ENCODE measurements at places on chromosomes 5 and 9.
A peak's percentile ranks its signal among the peaks of the same experiment; 100 is the strongest.

DNA sequence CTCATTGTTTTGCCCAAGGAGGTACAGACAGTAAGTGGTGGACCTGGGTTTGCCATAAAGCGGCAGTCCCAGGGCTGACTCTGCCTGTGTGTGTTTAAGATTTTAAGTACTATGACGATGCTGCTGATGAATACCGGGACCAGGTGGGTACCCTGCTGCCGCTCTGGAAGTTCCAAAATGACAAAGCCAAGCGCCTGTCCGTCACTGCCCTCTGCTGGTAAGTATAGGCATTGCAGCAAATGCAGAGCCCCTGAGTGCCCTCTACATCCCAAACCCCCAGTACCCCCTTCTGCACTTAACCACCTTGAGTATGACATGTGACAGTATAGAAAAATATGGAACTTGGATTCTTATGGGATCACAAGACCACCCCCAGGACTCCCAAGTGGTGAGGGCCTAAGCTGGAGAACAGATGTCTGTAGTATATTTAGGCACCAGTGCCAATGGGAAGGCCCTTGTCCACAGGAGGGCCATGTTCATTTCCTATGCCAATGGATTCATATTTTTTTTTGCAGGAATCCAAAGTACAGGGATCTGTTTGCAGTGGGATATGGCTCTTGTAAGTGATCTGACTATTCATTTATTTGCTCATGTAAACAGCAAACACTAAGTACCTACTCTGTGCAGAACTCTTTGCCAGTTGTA is 22.0 kb downstream of the ENHO start:
- peak; percentile 23 for DNase-seq

DNA sequence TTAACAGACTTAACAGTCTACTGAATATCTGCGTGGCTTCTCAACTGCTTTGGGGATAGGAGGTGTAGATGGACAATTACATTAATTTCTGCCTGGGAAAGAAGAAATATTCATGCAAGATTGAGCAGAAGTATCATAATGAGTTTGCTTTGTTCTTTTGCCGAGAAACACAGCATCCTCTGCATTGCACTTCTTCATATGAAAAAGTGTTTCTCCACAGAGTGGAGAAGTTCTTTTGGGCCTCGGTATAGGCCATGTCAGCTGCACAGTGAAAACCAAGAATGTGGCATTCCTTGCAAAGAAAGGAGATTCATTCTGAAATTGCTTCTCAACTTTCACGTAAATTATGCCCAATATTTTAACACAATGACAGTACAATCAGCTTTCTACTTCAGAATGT is 17.6 kb upstream of the SNX2 start:
- DNase-seq: no peak

GRCh38 chr5:963673-964531 is 44.7 kb upstream of the NKD2 start:
- DNase-seq: no peak

DNA sequence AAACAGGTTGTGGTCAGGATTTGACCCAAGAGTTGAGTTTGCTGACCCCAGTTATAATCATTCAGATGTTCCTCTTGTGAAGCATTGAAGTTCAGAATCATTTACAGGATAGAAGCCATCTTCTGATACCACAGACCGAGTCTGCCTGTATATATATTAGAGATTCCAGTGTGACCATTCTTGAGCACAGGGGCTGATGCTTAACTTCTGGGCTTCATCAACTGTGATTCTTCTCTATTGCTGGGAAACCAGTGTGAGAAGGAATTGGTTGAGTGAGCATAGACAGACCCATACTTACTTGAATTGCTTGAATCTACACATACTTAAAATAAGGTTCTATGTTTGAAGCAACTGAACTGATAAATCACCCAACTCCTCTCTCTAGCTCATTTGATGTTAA is 27.9 kb upstream of the PCAT7 start:
- DNase-seq: no peak

DNA sequence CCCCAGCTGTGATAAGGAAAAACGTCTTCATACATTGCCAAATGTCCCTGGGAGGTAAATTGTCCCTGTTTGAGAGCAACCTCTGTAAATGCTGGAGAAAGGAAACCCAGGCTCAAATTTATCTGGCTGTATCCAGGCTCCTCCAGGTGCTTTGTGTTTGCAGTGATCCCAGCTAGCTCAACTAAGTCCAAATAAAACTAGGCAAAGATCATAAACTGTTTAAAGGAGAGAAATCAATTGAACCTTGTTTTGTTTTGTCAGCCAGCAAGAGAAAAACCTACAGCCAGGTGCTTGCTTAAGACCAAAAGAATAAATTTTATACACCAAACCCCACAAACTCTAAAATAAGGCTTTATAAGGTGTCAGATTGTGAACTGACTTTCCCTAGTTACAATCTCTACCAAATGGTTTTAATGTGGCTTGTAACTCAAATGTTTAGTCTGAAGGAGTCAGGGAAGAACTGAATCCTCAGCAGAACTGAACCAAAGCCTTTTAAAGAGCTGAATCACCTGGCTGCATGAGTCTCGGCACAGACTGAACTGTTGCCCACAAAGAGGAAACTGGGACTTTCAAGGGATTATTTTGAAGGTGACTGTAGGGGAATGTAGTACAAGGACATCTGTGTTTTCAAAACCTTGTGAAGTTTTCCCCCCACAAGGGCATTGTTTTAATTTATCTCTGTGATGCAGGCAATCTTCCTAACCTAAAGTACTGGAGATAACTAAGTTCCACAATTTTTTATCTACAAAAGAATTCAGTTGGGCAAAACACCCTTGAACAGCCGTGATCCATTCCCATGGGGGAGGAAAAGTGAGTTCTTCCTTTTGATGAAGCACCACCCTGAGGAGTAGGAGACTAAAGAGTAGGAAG is 201.7 kb upstream of the TARS1 start:
- DNase-seq: no peak

DNA sequence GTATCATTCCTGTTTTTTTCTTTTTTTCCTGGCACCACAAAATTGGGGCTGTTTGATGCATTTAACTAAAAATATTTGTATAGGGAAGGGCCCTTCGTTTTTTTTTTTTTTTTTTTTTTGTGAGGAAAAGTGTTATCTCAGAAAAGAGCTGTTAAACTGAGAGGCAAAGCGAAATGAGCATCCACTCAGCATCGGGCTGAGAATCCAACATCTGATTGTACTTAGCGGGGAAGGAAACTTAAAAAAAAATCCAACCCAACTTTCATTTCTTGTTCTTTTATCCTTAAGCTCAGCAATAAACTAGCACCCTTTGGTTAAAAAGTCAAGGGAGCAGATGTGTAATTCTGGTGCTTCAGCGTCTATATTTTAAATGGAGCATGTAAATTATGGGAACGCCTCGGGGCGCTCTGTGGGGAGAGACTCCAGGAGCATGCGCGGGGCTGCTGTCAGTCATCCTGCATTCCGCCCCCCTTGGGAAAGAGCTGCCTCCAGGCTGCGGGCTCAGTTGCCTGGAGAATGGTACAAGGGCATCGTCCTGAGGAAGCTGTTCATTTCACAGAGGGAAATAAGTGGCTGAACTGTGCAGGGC is 33.3 kb downstream of the DMRT2 start:
- DNase-seq: no peak

- no peak for DNase-seq
Observed at GRCh38 chr9:75657015-75657414, 233.5 kb upstream of the PCSK5 start.

DNA sequence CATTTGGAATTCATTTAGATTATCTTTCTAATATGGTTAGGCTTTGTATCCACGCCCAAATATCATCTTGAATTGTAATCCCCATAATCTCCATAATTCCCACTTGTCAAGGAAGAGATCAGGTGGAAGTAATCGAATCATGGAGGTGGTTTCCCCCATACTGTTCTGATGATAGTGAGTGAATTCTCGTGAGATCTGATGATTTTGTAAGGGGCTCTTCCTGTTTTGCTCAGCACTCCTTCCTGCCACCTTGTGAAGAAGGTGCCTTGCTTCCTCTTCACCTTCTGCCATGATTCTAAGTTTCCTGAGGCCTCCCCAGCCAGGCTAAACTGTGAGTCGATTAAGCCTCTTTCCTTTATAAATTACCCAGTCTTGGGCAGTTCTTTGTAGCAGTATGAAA is 527.5 kb upstream of the ARRDC3 start:
- no peak for DNase-seq

- DNase-seq: no peak
Observed at GRCh38 chr9:16221366-16221765, 649.1 kb downstream of the BNC2 start.

DNA sequence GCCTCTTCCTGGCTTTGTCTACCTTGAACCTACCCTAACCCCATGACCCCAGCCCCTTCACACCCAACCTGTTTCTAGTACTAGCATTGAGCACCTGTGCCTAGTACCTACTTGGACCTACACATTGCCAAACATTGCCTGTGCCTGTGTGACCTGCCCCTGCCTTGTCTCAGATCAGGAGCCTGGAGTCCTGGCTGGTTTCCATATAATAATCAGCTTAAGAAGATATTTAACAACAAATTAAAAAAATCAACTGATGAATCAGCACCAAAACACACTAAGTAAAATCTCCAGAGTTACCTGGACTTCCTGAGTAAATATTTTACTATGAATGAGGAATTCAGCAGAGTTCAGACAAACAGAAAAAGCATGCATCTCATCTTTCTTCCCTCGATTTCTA is 17.7 kb downstream of the LPAR1 start:
- DNase-seq: no peak

GRCh38 chr9:99130069-99130468 is 25.2 kb downstream of the TGFBR1 start:
- DNase-seq: no peak

DNA sequence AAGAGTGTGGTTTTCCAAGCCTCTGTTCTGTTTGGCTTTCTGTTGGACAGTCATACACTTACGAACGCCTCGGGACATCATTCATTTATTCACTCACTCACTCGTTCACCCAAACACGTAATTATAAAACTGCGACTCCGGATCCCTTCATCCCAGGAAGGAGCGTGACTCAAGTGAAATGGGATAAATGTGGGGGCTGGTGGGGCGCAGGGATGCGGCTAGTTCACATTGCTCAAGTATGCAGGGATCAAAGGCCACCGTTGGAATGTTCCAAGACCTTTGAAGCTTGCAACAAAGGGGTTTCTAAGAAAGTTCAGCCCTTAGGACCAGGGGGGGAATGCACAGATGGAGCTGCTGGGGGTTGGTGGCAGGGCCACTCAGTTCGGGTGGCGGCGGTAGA is 64.2 kb downstream of the CFAP77 start:
- no peak for DNase-seq

DNA sequence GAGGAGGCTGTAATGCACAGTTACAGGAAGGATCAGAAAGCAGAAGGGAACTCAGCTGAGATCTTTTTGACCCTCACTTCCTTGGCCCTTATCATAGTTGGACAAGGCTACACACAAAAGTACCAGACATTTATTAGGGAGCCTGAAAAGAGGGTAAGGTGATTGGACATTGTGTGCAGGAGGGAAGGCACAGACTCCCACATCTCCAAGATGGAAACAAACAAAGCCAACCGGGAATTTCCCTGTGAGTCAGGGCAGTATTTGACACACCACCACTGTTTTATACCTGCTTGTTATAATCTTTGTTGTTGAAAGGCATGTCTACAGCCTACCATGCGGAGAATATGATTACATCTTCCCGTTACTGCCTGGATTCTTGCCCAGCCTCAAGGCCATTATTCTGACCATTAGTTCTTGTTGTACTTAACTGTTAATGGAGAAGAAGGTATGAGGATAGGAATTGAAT is 3.0 kb upstream of the CCNG1 start:
- no peak for DNase-seq

- no peak for DNase-seq
Observed at GRCh38 chr9:95854386-95855020, 21.0 kb upstream of the ERCC6L2 start.

DNA sequence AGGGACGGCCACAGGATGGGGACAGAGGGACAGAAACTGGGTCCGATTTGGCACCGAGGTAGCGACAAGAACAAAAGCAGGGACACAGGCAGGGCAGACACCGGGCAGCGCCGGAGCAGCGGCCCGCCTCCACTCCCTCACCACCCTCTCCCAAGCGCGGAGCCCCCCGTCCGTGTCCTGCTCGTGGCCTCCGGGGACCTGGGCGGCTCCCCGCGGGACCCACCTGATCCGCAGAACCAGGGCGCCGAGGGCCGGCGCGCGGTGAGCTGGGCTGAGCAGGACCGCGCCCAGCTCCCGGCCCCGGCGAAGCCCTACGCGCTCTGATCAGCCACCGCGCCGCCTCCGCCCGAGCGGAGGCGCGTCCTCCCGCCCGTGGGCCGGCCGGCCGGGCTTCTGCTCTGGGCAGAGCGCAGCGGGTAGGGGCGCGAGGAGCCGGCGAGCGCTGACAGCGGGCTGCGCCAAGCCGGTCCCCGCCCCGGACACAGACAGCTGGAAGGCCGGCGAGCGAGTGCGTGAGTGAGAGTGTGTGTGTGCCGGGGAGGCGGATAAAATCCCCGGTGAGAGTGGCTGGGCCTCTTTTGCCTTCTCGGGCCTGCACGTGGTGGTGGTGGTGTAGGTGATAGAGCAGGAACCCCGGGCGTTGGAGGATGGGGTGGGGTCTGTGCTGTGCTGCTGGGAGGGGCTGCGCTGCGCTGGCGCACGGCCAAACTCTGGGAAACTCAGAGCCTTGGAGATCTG is at the start of gene GGTA1:
Gene GGTA1 (minus strand): TSS at position 418 of the 738 bp plus-strand sequence. CDS start 31,922 bp downstream, outside the sequence.
- DNase-seq: no peak

DNA sequence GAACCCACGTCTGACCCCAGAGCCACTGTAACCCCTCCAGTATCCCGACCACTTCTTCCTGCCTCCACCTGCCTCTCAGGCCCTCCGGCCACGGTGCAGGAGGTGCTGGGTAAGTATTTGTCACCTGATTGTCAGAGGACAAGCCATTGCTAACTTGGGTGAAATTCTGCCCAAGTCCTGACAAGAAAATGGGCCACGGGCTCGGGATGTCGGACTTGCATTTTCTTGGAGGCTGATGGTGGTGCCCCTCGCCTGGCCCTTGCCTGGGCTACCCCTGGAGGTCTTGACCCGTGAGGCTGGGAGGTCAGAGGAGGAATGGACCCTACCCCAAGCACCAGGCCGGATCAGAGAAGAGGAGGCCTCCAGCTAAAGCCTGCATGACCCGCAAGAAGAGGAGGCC is 149.7 kb upstream of the COL5A1 start:
- DNase-seq: no peak

DNA sequence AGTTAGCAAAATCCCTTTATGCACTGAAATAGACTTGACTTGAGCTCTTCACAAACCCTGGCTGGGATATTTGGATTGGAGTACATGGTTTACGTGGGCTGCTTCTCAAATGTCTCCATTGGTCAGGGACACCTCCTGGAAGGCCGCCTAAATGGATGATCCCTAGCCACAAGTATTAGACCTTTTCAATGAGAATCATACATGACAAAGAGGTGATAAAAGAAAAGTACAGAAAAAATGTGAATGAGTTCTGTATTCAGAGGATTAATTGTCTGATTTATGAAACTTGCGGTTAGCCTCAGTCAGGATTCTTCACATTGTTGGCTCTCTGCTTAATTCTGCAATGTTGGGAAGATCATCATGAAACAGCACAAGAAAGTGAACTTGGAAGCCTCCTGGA is 752.8 kb upstream of the ADAMTS16 start:
- no peak for DNase-seq

GRCh38 chr5:10592601-10593000 is 28.7 kb downstream of the ANKRD33B start:
- no peak for DNase-seq

- no peak for DNase-seq
Observed at GRCh38 chr5:88691230-88691582, 191.8 kb downstream of the MEF2C start.

Measured in activated CD8-positive, alpha-beta memory T cell treated with anti-CD3 and anti-CD28 coated beads for 1 hour (primary cell).